ENCODE measurements at places on chromosomes 6 and 20.

- no peak for DNase-seq
These were observed 120.2 kb upstream of the RAB32 start for GRCh38 chr6:146423452-146423851.

- no peak for DNase-seq
These were observed 5.6 kb downstream of the FILIP1 start for GRCh38 chr6:75488033-75488432.

GRCh38 chr6:17418281-17419188 lies 25.1 kb downstream of the CAP2 start:
- DNase-seq = no peak

- no peak for DNase-seq
These were observed 45.9 kb upstream of the PXDC1 start for GRCh38 chr6:3797231-3798054.

DNA sequence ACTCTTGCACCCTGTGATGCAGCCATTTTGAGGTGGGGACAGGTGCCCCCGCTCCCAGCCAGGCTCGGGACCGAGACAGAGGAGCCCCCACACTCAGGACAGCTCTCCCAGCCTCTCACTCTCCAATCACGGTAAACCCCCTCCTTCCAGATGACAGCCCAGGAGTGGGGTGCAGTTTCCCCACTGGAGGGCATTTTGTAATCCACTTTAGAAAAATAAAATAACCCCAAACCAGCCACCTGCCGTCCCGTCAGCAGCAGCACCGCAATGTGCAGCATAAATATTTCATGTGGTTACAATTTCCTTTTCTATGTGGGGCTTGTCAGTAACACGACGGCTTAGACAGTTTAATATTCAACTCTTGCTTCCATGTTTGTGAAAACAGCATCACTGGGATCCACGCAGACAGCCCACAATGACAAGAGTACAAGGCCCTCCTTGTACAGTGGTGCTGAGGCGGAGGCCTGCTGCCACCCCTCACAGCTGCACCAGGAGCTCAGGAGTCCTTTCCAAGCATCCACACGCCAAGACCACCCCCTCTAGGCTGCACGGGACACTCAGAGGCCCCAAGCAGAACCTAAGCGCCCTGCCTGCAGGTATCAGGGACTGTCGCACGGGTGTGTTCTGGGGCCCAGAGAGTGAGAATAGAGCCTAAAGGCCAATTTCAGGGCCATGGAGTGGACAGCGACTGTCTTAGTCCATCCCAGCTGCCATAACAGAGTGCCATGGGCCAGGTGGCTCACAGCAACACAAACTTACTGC lies 116.7 kb downstream of the JPH2 start:
- no peak for DNase-seq

- DNase-seq = no peak
These were observed 157.7 kb upstream of the MMS22L start for GRCh38 chr6:97440590-97441176.

All from GM12864 (cell line).